Activated CD4-positive, alpha-beta T cell treated with anti-CD3 and anti-CD28 coated beads for 36 hours (primary cell): ENCODE measurements at places on chromosomes 7 and 10. TPM values are rescaled to one million over a fixed set of nuclear protein-coding genes. Genes with fewer than 3 reads are reported as not detected.

- no peak for DNase-seq
Measured at GRCh38 chr7:135690566-135690965, 28.3 kb downstream of the STMP1 start.

- DNase-seq, result no peak
Measured at GRCh38 chr7:28502408-28502807, 90.1 kb downstream of the CREB5 start.

GRCh38 chr7:114432061-114432460 is 17.4 kb downstream of the FOXP2 start:
- no peak for DNase-seq

DNA sequence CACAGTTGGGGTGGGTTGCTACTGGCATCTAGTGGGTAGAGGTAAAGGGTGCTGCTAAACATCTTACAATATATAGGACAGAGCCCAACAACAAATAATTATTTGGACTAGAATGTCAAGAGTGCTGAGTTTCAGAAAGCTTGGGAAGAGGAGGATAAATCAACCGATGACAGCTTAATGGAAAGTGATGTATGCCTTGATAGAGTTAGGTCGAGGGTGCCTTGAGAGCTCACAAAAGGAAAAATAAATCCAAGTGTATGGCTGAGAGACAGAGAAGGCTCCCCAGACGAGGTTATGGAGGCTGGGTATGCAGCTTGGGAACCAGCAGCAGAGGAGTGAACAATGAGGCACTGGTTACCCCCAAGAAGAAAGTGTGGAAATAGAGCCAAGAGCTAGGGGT is 211.1 kb downstream of the HDAC9 start:
- DNase-seq, result no peak

DNA sequence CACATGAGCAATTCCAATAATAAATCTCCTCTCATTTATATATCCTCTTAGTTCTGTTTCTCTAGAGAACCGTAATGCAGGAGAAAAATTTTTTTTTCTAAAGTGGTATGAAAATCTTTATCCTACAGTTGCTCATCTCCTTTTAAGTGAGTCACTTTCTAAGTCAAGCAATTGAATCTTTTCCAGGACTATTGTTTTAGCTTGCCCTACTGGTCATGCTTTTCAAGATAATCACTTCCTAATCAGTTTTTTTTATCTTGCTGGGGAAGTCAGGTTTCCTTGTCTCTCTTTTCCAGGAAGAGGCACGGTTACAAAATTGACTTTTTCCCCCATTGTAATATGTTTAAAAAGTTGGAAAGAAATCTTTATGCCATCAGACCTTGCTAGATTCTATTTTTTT is 44.0 kb downstream of the INPP5F start:
- no peak for DNase-seq

DNA sequence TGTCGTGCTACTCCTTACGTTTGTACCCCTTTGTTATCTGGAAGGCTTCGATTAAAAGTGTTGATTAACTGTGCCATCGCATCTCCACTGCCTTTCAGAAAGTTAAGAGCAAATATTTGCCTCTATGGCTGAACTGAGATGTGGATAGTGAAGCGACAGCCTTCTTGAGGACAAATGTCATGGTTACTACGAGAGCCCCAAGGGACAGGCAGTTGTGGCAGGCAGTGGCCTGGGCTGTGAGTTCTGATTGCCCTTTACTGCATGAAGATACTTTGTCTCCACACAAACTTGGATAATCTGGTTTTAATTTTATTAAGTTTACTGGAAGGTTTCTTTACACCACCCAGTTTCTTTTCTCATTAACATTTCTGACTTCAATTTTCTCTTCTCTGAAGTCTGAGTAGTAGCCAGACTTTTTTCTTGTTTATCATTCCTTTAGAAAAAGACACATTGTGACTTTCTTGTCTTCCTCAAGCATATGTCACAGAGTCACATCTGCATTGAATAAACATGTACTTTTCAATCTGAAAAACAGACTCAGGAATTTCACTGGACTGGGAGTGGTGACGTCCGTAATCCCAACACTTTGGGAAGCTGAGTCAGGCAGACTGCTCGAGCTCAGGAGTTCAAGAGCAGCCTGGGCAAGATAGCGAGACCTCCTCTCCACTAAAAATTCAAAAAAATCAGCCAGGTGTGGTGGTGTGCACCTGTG is 1.5 kb downstream of the TAS2R41 start:
- DNase-seq, result no peak

DNA sequence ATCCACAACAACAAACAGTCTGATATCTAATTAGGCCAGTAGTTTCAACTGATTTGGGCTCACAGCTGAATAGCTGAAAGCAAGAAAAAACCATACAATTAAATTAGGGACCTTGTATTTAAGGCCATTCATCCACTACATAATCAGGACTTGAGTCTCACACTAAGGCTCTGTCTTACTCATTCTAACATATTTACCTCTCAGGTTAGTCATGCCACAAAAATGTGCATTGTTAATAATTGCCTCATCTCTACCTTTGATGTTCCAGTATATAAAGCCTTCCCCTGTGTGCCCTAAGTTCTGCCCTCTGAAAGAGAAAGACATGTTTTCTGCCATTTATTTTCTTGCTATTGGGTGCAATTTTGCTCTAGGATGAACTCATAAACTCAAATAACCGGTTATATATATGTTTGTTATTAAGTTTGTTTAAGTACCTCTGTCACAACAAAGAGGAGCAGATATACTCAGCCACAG is 5.3 kb upstream of the C1GALT1 start:
- DNase-seq, result no peak

- DNase-seq, result no peak
Measured at GRCh38 chr10:114868870-114869519, 47.4 kb downstream of the FHIP2A start.

- DNase-seq, result peak; percentile 54
Measured at GRCh38 chr7:75639071-75639885, 99.5 kb downstream of the HIP1 start.

- no peak for DNase-seq
Measured at GRCh38 chr10:16063350-16063749, 203.0 kb upstream of the MINDY3 start.

DNA sequence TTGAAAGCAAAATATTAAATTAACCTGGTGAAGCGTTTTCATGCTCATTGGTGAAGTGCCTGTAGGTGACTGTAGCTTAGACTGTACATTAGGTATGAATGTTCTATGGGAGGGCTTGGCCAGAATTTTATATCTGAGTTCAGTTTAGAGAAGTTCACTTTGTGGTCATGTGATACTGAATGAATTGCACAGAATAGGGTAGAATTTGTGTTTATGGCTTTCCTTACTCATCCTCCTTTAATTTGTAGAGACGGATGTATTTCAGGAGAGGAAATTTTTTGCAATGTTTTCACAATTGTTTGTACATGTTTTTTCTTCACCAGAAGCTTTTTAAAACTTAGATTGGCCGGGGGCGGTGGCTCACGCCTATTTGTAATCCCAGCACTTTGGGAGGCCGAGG is 32.3 kb downstream of the REEP3 start:
- DNase-seq, result no peak

DNA sequence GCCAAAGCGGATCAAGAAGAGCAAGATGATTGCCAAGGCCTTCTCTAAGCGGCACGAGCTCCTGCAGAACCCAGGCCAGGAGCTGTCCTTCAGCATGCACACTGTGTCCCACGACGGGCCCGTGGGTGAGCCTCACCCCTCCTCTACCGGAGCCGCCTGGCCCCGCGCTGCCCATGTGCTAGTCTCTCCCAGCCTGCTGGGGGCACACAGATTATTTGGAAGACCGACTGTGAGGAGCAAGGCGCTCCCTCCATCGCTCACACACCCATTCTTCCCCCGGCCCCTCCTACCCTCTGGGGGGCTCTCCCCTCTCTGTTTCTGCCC is 13.9 kb upstream of the AHCYL2 start:
- no peak for DNase-seq

GRCh38 chr7:156000601-156001396 is 188.5 kb upstream of the SHH start:
- peak; percentile 24 for DNase-seq

GRCh38 chr10:61929555-61929954 is 28.1 kb downstream of the ARID5B start:
- DNase-seq, result no peak

- DNase-seq, result no peak
Measured at GRCh38 chr10:106643473-106643872, 521.0 kb downstream of the SORCS1 start.

GRCh38 chr10:58027426-58027825 is 240.3 kb downstream of the IPMK start:
- no peak for DNase-seq

GRCh38 chr10:119441921-119442757 is 100.4 kb downstream of the RGS10 start:
- DNase-seq, result no peak

- no peak for DNase-seq
Measured at GRCh38 chr7:19377611-19378344, 232.6 kb upstream of the FERD3L start.

GRCh38 chr10:50416181-50416824 is 165.0 kb upstream of the ASAH2 start:
- no peak for DNase-seq

- DNase-seq, result no peak
Measured at GRCh38 chr10:11020548-11020942, 2.9 kb downstream of the CELF2 start.

DNA sequence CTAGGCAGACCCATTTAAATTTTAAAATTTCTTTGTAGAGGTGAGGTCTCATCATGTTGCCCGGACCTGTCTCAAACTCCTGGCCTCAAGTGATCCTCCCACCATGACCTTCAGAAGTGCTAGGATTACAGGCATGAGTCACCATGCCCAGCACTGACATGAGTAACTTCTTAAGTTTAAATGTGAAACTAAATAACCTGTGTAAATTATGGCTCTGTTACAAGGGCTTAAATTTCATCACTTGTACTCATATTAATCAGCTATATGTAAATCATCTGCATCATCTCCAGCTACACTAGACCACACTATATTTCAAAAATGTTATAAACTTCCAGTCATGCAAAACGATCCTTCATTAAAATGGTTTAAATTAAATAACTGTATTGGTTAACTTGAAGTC is 56.1 kb downstream of the ATAD1 start:
- DNase-seq, result peak; percentile 78

GRCh38 chr10:14749070-14749809 is 25.5 kb downstream of the FAM107B start:
- no peak for DNase-seq

- DNase-seq, result no peak
Measured at GRCh38 chr7:7207876-7208275, 25.5 kb downstream of the C1GALT1 start.

- no peak for DNase-seq
Measured at GRCh38 chr7:123717689-123718088, 31.1 kb downstream of the WASL start.

- peak; percentile 75 for DNase-seq
Measured at GRCh38 chr10:99870123-99870730, 87.8 kb downstream of the ABCC2 start.

- no peak for DNase-seq
Measured at GRCh38 chr10:116208956-116209567, 63.9 kb downstream of the GFRA1 start.

DNA sequence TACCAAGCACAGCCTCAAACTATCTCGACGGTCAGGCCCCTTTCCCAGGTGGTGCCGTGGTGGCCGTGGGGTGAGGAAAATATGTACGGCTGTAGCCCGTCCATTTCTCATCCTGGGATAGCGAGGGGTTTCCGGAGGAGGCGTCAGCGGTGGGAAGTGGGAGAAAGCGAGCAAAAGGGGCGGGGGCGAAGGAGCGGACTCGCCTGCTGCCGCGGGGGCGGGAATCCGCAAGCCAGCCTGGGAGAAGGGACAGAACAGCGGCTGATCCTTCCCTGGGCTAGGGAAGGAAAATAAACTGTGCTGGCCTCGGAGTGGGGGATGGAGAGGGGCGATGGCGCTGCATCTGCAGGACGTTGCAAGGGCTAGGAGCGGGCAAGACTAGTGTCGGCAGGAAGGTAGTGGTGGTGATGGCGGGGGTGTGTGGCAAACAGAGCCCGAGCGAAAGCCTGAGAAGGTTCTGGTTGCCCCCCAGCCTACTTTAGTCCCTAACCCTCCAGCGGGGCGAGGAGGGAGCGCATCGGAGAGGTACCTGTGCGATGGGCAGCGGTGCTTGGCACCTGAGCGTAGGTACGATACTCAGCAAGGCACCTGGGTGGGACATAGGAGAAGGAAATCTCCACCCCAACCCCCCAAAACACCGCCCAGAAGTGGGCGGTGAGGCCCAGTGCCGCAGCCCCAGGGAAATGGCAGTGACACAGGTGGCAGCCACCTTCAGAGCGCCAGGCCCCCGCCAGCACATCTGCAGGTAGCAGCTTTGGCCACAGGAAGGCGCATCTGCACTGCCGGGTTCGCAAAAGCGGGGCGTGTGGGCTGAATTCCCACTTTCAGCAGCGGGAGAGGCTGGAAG is 49.9 kb upstream of the STEAP1B start:
- DNase-seq, result peak; percentile 65

DNA sequence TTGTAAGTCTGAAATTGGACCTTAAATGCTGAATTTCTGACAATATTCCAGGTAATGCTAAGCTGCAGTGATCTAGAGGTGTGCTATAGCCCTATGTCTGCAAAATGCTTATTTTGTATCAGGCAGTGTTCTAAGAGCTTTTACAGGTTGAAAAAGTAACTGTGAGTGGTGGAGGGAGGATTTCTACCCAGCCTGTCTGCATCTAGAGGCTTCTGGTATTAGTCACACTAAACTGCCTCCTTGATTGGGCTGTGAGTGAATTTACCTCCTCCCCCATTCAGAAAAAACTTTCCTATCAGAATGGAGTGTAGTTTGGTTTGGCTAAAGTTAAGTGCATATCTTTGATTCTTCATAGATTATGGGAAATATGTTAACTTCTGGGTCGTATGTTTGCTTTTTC is 56.8 kb downstream of the BBS9 start:
- DNase-seq, result no peak

GRCh38 chr10:111018021-111018420 is 58.8 kb upstream of the ADRA2A start:
- DNase-seq, result no peak

GRCh38 chr10:4250587-4250887 is 465.5 kb upstream of the KLF6 start:
- no peak for DNase-seq

DNA sequence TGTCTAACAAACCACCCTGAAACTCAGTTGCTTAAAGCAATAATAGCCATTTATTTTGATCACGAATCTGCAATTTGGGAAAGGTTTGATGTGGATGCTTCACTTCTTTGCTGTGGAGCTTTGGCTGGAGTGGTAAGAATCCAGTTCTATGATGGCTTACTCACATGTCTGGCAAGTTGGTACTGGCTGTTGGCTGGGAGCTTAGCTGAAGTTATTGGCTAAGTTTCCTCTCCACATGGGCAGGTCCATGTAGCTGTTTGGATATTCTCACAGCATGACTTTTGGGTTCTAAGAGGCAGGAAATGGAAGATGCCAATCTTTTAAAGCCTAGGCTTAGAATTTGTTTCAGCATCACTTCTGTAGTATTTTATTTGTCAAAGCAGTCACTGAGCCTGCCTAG is 277.6 kb upstream of the NRP1 start:
- DNase-seq, result no peak

FAM131B gene
- 1.8 TPM for total RNA-seq

ASB15 gene
- total RNA-seq, result not detected

ARPC1B gene
- 318 TPM for total RNA-seq

SAP25 gene
- total RNA-seq, result 13.1 TPM

RBP3 gene
- not detected for total RNA-seq

CLDN3 gene
- total RNA-seq, result not detected

SPDYE2B gene
- not detected for total RNA-seq

CDHR1 gene
- total RNA-seq, result 1.1 TPM

CPVL gene
- total RNA-seq, result not detected
